HCEC 1CT (cell line): ENCODE measurements at places on chromosomes 7 and 10.

- DNase-seq = no peak
Measured at GRCh38 chr7:5363729-5364128, 59.9 kb downstream of the TNRC18 start.

DNA sequence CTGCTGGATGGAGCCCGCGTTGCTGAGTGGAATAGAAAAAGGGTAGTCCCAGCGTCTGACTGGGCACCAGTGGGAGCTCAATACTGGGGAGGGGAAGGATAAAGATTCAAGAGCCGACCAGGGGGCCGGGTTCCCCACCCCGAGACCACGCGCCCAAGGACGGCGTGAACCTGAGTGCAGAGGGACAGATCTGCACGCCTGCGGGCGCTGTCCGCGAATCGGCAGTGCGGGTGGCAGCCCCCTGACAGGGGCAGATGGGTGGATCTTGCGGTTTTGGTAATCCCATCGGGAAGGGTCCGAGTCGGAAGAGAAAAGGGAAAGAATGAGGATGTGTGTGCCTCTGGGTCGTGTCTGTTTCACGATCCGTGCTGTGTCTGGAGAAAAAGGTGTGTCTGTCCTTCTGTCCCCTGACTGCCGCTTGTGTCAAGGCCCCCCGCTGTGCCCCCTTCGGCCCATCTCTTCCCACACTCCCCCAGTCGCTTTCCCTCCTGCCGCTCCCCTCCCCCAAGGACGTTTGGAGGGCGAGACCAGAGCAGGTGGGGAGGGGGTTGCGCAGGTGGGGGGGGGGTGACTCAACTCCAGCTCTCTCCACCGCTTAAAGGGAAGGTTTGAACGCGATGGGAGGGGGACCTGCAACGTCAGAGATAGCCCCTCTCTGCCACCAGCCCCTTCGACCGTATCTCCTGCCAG lies 734 bp upstream of the VGF start:
- no peak for DNase-seq

DNA sequence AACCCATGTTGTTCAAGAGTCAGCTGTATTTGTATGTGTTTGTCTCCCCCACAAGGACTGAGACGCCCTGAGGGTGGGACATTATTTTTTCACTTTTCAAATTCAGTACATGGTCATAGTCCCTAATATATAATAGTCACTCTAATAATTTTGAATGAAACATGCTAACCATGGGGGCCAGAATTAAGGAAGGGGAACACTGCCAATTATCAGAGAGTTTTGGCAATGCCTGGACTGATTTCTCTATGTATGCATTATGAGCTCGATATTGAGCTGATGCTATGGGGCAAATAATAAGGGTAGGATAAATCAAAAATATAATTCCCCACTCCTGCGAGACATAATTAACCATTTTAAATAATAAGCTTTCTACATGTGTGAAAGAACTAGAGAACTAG lies 87.4 kb downstream of the CPED1 start:
- DNase-seq = no peak

DNA sequence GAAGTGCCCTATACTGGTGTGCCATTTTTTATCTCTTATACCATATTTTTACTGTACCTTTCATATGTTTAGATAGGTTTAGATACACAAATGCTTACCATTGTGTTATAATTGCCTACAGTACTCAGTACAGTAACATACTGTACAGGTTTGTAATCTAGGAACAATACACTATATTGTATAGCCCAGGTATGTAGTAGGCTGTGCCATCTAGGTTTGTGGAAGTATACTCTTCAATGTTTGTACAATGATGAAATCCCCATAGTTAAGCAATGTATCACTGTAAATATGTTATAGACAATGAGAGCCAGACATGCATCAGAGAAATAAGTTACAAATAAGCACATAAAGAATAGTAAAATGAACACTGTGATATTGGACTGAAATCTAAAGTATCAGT lies 109.1 kb downstream of the IQUB start:
- DNase-seq = no peak

DNA sequence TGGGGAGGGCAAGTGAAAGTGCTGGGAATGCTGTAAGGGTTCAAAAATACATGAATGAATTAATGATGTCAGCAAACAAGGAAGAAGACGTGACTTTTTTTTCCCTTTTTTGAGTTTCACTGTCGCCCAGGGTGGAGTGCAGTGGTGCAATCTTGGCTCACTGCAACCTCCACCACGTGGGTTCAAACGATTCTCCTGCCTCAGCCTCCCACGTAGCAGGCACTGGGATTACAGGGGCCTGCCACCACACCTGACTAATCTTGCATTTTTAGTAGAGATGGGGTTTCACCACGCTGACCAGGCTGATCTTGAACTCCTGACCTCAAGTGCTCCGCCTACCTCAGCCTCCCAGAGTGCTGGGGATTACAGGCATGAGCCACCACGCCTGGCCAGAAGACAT lies 30.0 kb downstream of the DENND10 start:
- DNase-seq = no peak

GRCh38 chr7:128869944-128870285 lies 7.3 kb downstream of the ATP6V1F start:
- DNase-seq = no peak

DNA sequence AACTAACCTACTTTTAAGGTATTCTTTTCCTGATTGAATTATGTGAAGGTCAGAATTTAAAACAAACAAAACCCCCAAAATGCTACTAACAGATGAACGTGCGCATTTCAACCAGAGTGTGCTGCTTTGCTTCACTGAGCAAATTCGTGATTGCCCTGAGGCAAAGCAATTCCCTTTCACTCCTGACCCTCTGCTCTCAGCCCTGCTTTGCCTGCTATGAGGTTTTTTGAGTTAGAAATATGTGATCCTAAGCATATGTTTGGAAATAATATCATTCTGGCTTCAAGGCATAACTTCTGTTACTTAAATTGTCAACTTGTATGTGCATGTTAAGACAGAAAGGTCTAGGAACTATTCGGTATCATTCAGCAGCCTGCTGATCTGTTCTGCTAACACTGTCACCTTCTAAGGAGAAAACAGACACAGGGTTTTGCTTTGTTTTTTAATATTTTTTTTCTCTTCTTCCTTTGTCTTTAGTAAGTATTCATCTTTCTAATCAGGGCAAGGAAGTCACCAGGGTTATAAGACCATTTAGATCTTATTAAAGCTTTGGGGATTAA lies 124.2 kb downstream of the GNAT3 start:
- no peak for DNase-seq

GRCh38 chr7:28466341-28466740 lies 54.0 kb downstream of the CREB5 start:
- DNase-seq = no peak

DNA sequence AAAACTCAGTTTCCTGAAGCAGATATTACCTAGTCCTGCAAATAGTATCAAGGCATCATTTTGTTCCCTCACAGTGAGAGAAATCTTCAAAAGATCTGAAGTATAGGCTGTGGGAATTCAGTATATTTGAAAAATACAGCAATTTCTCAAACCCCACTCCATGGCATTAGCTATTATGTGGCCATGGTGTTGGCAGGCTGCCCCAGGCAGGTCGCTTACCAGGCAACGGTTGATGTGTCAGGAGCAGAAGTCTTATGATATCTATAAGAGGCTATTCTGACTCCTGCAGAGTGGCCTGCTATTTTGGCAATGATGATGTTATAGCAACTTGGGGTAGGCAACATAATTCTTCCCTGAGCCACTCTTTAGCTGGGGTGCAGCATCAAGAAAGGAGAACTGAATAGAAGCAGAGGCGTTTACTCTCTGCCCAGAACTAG lies 187.9 kb downstream of the PLXDC2 start:
- DNase-seq = no peak

DNA sequence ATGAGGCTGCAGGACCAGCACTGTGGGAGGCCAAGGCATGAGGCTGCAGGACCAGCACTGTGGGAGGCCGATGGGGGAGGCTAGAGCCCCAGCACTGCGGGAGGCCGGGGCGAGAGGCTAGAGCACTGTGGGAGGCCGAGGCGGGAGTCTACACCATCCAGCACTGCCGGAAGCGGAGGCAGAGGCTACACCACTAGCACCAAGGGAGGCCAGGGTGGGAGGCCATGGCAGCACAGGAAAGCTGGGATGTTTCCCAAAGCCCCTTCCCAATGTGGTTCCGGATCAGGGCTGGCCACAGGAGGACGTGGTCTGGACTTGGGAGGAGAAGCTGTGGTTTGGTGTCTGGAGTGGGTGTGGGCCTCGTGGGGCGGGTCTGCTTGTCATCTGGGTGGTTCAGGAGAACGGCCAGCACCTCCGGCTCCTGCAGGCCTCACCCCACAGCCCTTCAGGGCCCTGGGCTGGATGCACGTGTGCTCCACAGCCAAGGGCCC lies 43.6 kb downstream of the PDGFA start:
- DNase-seq = no peak
